ENCODE measurements at places on chromosomes 6 and 20.
A peak's percentile ranks its signal among the peaks of the same experiment; 100 is the strongest.

DNA sequence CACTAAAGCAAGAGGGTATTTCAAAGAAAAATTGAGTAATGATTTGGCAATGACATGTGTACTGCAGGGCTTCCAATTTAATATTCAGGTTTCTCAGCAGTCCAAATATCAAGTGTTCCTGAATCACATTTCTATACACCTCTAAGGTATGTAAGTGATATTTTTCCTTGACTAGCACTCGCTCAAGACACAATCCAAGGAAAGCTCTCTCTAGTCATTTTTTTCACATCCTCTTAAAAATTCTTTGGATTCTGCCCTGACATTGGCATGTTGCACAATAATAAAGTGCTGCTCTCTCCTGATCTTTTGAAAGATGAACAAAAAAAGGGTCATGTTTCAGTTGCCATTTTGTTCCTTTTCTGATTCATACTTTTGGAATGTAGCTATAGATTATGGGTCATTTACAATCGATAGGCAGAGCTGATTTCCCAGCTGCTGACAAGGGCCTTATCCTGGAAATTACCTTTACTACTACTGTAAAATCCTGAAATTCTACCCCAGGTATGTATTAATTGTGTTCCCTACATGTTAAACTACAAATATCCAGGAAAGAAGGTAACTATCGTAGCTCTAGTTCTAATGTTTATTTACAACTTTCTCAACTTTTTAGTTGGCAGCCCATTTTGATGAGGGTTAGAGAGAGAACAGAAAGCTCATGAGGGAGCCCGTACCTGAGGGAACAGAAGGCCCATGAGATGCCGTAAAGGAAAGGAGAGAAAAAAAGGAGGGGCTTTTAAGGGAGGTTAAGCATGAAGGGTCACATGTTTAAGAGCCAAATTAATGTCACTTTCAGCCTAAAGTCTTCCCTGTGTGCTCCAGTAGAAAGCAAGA is 22.2 kb upstream of the ADGRG6 start:
- DNase-seq, result peak; percentile 57

DNA sequence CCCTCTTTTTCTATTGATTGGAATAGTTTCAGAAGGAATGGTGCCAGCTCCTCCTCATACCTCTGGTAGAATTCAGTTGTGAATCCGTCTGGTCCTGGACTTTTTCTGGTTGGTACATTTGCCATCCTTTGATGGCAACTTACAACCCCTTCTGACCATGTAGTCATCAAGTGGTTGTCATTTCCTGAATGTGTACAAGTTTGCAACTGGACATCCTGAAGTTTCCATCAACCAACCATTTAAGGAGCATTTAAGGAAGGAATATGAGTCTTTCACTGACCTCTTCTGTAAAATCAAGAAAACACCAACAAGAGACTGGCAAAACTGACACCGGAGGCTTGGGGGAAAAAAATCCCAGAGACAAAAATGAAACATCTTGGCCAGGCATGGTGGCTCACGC is 97.4 kb downstream of the RIN2 start:
- DNase-seq, result no peak

DNA sequence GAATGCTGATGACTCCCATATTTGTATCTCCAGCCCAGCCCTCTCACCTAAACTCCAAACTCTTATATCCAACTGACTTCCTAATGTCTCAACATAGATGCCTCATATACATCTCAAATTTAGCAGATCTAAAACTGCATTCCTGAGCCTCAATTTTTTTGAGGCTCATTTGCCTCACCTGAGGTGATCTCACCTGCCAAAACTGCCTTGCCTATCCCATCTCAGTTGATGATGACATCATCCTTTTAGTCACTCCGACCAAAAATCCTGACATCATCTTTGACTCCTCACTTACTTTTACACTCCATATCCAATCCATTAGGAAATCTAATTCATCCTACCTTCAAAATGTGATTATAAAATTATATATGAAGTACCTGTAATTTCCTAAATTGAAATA is 25.6 kb upstream of the SLPI start:
- DNase-seq, result no peak

- DNase-seq, result no peak
Observed at GRCh38 chr6:18997375-18997826, 610.3 kb downstream of the RNF144B start.

GRCh38 chr6:155261111-155261900 is 2.5 kb upstream of the CLDN20 start:
- no peak for DNase-seq

DNA sequence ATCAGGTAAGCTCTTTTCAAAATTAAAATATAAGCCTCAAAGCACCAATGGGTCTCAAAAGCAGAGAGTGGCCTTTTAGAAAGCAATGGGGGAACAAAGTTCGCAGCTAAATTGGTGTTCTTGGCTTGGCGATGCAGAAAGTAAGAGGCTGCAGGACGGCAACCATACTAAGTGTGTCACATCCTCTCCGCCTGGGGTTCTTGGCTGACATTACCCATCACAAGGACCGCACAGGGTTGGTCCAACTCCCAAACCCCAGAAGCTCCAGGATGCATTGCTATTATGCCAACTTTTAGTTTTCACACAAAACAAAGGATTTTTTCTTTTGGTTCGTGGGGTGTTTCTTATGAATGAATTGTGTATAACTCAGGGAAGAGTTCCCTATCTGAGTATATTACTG is 124.8 kb downstream of the PRKN start:
- no peak for DNase-seq

GRCh38 chr6:130752267-130752666 is 74.9 kb upstream of the SMLR1 start:
- peak; percentile 29 for DNase-seq

DNA sequence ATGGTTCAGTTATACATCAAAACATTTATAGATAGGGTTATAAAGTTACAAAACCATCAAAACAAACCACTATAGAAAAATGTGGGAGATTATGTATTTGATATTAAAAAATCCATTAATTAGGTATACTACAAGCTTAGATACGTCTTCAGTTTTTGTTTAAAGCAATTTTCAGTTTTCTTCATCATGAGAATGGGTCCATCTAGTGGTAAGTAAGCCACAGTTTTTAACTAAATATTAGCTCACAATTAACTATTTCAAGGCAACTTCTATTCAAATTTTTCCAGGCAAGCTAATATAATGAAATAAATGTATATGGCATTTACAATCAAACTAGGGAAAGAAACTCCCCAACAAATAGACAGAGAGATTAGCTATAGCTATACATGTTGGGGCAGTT is 44.4 kb downstream of the RNGTT start:
- DNase-seq, result peak; percentile 16

DNA sequence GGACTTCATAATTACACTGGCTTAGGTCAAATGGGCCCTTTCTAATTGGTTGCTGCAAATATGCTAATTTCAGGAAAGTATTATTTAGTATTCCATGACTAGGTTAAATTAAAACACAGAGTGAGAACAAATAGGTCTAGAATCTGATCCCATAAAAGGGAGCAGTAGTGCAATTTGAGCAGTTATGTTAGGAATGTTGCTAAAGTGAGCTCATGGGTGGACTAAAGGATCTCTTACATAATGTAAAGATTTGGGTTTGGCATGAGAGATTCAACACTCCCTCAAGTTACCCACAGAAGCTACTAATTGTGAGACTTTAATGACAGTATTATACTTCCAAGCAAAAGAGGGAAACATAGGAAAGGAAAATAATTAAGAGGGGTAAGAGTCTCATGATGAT is 109.1 kb downstream of the C6orf58 start:
- DNase-seq, result no peak

- no peak for DNase-seq
Observed at GRCh38 chr6:71886184-71887005, at the start of gene RIMS1. TSS of gene RIMS1 (plus strand) at chr6:71886550. CDS start at chr6:71887024, 474 bp downstream.

DNA sequence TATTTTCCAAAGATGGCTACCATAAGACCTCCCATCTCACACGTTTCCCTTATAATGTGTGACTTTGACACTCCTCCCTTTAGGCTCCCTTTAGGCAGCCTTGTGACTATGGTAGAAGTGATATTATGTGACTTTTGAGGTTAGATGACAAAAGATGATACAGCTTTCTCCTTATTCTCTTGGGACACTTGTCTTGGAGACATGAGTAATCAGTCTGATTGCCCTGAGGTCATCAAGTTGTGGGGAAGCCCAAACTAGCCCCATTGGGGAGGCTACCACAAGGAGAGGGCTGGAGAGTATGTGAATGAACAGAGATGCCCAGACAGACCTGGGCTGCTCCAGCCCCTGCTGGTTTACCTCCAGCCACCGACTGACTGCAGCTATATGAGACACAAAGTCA is 10.6 kb upstream of the DLK2 start:
- DNase-seq, result no peak

GRCh38 chr6:131413831-131414191 is 159.2 kb upstream of the ARG1 start:
- no peak for DNase-seq
